ENCODE measurements at places on chromosomes 2 and 18.

DNA sequence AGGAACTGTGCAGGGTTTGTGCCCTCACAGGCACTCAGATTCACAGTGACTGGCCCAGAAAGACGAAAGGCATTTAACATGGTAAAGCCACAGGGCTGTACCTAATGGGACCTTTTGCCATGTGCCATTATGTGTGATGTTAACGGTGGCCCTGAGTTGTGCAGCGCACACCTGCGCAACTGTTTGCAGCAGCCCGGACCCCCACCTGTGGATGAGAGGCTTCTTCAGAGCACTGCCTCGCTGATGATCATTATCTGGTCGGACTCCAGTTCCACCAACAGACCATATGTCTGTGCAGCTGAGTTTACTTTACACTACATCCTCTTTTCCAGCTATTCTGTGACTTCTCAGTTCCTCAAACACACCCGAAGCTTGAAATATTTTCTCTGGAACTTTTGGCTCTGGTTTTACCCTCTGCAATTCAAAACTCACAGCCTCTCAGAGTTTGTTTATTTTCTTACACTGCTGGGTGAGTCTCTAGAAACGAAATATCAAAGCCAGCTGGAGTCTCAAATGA, 35.6 kb upstream of the UBE2F start:
- DNase-seq = peak; percentile 70

DNA sequence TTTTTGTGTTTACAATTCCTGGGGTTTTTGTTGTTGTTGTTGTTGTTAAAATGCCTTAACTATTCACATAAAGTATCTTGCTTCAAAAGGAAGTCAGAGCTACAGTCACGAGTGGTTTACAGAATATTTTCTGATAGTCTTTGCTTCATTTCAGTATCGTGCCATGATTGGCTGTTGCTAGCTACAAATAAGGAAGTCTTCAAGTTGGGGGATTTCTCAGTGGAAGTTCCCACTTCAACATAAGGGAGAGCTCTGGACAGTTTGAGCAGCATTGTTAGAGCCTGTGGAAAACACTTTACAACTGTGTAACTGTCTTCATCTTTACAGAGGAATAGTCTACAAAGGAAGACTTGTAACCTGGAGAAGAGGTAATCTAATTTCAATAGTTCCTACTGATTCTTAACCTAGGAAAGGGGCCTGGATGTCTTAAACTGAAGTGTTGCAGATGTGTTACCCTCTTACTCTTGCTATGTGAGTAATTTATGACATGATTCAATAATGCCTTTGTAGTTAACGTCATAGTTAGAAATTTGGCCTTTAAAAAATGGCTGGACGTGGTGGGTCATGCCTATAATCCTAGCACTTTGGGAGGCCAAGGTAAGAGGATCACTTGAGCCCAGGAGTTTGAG, 23.4 kb upstream of the TANK start:
- DNase-seq = peak; percentile 73

DNA sequence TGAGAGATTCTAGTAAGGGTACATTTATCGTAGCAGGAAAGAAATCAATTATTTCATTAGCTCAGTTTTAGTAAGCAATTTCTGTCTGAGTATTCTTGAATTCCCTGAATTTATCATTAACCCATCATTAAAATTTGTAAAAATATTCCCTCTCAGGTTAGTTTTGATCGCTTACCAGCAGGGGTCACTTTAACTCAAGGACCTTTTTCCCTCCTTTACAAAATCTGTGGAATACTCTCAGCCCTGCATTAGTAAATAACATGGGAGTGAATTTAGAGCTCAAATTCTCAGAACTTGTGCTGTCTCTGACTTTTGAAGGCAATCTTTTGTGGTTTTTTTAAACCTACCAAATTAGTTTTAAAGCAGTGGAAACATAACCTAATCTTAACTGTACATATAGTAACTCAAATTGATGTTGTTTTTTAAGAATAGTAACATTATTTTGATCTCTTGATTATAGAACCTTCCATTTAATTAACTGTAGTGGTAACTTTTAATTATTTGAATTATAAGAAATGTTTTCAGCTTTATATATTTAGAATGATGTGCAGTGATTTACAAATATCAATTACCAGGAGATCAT, 97.2 kb downstream of the AGPS start:
- DNase-seq = peak; percentile 65

DNA sequence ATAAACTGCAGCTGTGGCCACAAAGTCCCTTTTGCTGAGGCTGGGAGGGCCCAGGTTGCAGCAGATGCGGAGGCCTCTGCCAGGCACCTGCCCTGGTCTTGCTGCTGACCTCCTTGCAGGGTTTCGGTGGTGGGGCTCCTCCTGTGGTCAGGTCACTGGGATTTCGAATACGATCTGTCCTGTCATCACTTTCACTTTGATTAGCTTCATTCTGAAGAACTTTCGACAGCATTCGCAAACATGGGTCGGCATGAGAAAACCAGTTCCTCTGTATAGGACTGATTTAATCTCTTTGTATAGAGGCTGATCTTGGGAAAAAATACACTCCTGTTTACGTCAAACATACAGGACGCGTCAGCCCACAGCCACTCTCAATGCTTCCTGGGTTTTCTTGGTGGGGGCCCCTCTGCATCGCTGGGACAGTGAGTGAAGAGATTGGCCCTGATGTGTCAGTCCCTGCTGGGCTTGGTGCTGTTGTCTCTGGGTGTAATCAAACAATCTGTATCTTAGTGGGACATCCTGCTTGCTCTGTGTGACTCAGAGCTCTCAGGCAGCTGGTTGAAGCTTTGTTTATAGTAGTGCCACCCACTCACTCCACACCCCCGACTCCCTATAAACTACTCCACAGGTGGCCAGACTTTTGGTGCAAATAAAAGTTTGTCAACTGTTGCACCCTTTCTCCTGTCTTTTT, 209.4 kb upstream of the CXCR4 start:
- peak; percentile 2 for DNase-seq

DNA sequence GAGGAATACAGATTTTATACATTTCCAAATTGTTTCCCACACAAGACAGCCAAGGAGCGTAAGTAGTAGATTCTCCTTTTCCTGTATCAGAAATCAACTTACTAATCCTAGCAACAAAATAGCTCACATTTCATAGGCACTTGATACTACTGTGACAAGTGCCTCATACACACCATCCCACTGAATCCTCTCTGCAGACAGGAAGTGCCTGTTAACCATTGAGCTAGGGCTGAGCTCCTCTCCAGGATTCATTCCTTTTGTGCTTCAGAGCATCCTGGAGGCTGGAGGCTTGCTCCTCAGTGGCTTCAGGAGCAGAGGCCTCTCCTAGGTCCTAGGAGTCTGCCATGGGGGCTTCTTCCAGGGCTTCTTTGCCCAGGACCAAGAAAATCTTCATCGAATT, 20.8 kb upstream of the ZNF396 start:
- DNase-seq = no peak

DNA sequence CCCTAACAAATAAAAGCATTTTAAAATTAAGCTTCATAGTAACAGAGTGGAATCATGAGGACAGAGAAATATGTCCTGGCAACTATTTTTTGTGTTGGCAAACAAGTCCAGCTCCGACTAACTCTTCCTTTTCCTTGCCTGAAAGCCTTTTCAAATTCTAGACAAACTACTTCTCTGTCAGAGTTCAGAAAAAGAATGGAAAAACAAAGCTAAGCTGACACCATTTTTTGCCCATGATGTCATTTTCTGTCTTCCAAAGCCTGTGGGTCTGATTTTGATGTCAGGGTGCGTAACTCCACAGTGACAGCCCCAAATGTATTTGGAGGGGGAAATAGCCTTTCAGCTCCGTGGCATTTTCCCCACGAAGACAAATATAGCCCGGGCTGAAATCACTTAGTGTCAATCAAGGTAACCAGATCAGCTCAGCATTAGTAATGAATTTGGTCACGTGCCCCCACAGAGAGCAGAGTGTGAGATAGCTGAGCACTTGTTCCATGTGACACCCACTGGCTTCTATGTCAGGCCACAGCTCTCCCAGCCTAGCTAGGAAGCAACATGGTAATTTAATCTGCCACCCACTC, 233.0 kb upstream of the SIX2 start:
- peak; percentile 57 for DNase-seq

DNA sequence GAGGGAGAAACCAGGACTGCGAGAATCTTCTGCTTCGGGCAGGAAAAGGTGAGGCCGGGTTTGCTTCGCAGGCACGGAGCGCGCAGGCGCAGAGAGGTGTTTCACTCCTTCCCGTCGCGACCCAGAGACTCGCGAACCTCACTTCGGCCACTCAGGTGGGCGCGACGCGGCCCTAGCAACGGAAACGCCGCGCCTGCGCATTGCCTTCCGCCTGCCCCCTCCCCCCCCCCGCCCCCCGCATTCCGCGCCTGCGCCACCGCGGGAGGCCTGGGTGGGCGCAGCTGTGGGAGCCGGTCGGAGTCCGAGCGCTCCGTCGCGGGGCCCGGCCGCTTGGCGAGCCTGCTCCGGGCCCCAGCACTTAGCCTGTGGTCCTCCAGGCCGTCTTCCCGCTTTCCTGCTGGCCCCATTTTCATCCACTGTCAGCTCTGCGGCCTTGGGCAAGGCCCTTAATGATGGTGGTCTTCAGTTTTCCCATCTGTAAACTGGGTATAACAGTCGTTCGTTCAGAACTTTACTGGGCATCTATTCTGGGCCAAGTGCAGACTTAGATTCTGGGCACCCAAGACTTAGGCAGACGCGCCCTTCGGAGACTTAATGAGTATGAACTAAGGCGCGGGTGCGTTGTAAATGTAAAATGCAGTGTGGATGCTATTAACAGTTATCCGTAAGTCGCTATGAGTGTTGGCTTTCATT, 62.1 kb upstream of the ACKR3 start:
- peak; percentile 50 for DNase-seq

DNA sequence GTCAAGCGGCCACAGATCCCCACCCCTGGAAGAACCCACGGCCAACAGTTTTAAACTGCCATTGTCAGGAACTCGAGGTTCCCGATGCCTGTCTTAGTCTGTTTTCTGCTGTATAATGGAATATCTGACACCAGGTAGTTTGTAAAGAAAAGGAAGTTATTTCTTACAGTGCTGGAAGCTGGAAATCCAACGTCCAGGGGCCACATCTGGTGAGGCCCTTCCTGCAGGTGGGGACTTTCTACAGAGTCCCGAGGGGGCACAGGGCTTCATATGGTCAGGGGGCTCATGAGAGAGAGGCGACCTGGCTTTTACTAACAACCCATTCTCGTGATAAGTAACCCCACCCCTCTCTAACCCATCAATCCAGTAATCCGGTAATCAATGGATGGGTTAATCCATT, 501.6 kb upstream of the MYT1L start:
- no peak for DNase-seq

DNA sequence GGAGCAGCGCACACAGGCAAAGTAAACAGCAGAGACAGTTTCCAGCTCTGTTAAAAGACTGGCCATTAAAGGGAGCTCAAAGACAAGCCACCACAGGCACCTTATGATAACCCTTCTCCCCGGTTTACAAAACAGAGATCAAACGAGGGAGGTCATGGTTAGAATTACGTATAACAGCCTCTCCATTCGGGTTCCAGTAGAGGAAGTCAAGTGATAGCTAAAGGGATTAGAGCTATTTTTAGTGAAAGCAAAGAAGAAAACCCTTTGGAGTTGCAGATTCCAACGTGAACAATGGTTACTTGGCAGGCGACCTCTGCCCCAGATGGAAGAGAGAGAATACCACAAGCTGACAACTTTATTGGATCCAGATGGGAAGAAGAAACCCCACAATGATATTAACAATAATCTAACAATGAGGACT, 31.2 kb upstream of the EDAR start:
- peak; percentile 61 for DNase-seq

- no peak for DNase-seq
Observed at GRCh38 chr2:181770150-181770549, 89.8 kb upstream of the NEUROD1 start.

DNA sequence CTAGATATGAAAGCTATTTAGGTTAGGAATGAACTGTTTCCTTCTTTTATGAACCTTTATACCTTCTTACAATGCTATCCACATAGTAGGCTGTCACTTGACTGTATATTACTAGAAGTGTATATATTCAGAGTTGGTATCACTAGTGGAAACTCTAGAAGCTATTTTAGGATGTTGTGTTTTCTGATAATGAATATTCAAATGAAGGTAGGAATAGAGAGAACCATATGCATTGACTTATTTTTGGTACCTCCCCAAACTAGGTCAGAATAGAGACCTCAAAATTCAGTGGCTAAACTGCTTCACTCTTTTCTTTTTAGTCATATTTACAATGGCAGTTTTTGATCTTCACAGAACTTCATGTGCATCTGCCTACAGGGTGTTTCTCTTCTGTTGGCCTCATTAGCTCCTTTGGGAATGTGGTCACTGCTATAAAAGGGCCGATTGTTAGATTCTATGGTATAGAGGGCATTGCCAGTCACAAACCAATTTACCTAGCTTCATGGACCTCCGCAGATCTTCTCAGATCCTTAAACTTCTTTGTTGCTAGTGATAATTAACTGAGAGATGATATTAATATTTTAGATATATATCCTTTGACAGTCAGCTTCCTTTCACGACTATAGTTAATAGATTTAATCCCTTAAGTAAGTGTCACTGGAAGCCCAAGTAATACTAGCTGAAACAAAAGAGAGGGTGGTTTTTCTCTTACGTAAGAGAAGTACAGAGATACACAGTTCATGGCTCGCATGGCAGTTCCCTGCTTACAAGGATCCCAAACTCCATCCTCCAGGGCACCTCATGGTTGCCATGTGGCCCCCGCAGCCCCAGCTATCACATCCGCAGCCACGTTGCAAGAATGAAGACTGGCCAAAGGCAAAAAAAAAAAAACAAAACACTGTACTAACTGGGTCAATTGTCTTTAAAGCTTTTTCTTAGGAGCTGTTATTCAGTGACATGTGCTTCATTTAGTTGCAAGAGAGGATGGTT, 61.0 kb downstream of the TSPYL6 start:
- DNase-seq = no peak

GRCh38 chr2:101722864-101723263, 25.4 kb downstream of the MAP4K4 start:
- no peak for DNase-seq

DNA sequence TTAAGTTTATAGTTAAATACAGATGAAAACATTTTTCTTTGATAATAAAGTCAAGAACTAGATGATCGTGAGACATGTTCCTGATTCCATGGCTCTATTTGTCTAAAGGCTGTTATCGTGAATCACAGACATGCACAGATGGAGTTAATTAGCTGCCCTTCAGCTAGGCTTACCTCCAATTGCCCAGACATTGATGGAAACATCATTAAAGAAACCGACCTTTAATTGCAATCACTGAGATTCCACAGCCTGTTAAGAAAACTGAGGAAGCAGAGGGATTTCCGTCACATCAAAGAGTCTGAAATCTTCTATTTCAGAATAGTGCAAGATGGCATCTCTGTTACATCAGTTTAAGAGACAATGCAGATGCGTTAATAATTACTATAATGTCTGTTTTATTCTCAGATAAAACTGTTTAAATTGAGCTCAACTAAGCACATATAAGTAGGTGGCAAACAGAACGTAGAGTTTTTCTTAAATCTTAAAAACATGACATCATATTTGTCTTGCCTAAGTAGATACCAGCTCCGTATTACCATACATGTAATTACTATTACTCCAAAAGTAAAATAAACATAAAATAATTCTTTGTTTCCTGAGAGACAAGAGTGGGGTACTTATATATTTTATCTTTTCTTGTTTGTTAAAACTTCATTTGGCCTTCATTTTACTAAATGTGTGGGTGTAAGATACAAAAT, 23.9 kb upstream of the CRACDL start:
- no peak for DNase-seq

Data from choroid plexus epithelial cell (primary cell).